ENCODE measurements at places on chromosomes 4 and X. TPM values are rescaled to one million over a fixed set of nuclear protein-coding genes. Genes with fewer than 3 reads are reported as not detected.

DNA sequence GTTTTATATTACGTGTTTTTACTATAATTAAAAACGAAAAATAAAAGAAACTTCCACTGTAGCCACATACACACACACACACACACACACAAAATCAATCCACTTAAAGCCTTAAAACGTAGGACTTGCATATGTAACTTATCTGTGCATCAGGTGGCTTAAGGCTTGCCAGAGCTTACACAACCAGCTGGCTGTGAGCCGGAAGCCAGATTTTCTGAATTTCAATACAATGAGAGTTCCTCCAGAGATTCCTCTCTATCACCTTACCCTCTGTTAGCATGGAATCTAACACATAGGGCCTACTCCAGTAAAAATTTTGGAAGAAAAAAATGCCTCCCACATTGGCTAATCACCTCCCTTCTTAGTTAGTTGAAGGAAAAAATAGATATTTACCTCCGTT, 27.9 kb upstream of the SLITRK4 start:
- peak; percentile 64 for DNase-seq
- no peaks in the 10 kb centered on the region for H3K27me3 ChIP-seq
- no peak overlapping the region for H3K27ac ChIP-seq
- no peak overlapping the region for H3K4me3 ChIP-seq

DNA sequence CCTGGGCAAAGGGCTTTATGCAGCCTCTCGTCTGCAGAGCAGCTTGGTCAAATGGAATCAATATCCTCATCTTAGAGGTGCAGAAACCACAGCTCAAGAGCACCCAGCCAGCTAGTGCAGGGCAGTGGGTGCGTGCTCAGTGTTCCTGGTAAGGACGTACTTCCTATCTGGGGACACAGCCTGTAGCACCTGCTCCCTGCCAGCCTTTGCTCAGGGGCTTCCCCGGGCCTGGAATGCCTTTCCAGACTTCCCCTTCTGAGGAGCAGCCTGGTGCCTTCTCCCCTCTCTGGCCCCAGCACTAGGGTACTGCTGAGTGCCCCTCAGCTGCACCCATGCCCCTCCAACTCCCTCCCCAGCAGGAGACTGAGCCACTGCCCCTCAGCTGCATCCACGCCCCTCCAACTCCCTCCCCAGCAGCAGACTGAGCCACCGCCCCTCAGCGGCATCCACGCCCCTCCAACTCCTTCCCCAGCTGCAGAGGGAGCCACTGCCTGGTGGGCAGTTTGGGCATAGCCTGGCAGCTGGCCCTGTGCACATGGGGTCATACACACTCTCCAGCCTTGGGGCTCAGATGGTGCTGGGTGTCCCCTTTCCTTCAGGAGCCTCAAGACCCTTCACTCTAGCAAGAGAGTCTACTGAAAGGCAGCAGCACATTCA, 42.2 kb upstream of the AFAP1 start:
- H3K36me3 ChIP-seq, result no peaks in the 10 kb centered on the region
- H3K4me3 ChIP-seq, result no peak overlapping the region
- peaks cover 10% of the 10 kb centered on the region for H3K4me1 ChIP-seq
- H3K27me3 ChIP-seq, result no peaks in the 10 kb centered on the region
- H3K27ac ChIP-seq, result no peak overlapping the region

IRS4 gene
- not detected for total RNA-seq

ASB12 gene
- 0.24 TPM for total RNA-seq

- H3K36me3 ChIP-seq, result no peaks in the 10 kb centered on the region
- H3K4me3 ChIP-seq, result no peak overlapping the region
- no peaks in the 10 kb centered on the region for H3K27me3 ChIP-seq
- peak; percentile 75 for DNase-seq
- H3K27ac ChIP-seq, result peak overlapping the region; percentile 31
Observed at GRCh38 chr4:64539234-64539849, 130.1 kb upstream of the TECRL start.

GRCh38 chrX:103630171-103630511, 1.4 kb downstream of the TCEAL1 start:
- DNase-seq, result no peak
- peaks cover 10% of the 10 kb centered on the region for H3K4me1 ChIP-seq
- no peaks in the 10 kb centered on the region for H3K36me3 ChIP-seq
- no peaks in the 10 kb centered on the region for H3K27me3 ChIP-seq
- H3K27ac ChIP-seq, result peak overlapping the region; percentile 89

DNA sequence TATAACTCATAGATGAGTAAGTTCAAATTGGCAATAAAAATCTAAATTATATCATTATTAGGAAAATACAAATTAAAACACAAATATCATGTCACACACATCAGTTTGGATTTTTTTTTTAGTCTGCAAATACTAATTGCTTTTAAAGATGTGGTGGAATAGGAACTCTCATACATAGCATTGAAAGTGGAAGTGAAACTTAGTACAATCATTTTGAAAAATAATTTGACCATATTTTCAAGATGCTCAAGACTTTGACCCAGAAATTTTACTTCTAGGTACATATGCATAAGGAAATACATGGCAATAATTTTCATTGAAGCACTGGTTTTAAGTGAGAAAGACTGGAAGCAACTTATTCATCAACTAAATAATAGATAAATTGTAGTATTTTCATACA, 147.5 kb upstream of the SMIM31 start:
- no peak overlapping the region for H3K4me3 ChIP-seq
- no peaks in the 10 kb centered on the region for H3K36me3 ChIP-seq
- no peaks in the 10 kb centered on the region for H3K4me1 ChIP-seq
- no peak for DNase-seq
- H3K27me3 ChIP-seq, result no peaks in the 10 kb centered on the region

DNA sequence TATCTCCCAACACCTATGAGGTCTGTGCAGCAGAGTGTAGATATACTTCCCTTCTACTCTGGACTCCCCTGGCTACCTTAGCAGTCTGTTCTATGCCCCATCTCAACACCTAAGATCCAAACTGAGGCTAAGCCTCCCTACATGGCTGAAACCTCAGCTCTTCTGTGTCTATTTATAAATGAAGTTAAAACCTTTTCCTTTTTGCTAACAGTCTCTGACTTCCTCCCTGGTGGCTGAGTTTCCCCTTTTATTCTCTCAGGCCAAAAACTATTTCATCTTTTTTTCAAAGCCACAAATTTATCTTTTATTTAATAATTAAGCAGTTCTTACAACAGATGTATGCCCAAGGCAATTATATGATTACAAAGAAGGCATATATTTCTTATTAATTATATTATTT, 111.8 kb upstream of the STIM2 start:
- no peak overlapping the region for H3K27ac ChIP-seq
- peaks cover 6% of the 10 kb centered on the region for H3K4me1 ChIP-seq
- H3K4me3 ChIP-seq, result no peak overlapping the region
- no peak for DNase-seq
- H3K27me3 ChIP-seq, result no peaks in the 10 kb centered on the region

CCKAR gene
- 0.89 TPM for total RNA-seq

DNA sequence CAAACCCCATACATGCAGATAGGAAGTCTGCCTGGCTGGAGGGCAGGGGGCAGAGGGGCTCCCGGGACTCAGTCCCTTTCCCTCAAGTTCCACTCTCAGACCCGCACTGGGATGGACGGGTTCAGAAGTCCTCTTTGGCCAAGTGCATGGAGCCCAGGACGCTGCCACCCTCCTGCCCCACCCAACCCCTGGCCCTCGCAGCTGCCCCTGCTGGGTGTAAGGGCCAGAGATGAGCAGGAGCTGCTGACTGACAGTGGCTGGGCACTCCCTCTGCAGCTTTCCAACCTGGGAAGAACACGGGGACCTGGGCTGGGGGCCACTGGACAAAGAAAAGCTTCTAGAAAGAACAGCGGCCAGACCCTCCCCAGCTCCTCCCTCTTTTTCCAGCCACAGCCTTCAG, 3.4 kb downstream of the L1CAM start:
- no peaks in the 10 kb centered on the region for H3K36me3 ChIP-seq
- H3K4me3 ChIP-seq, result no peak overlapping the region
- peaks cover 31% of the 10 kb centered on the region for H3K27me3 ChIP-seq
- no peaks in the 10 kb centered on the region for H3K4me1 ChIP-seq
- DNase-seq, result no peak

GRCh38 chr4:89113415-89113814, 2.1 kb downstream of the TIGD2 start:
- H3K4me1 ChIP-seq, result peaks cover 7% of the 10 kb centered on the region
- H3K36me3 ChIP-seq, result no peaks in the 10 kb centered on the region
- no peak overlapping the region for H3K4me3 ChIP-seq
- H3K27me3 ChIP-seq, result peaks cover 18% of the 10 kb centered on the region
- no peak for DNase-seq

- no peaks in the 10 kb centered on the region for H3K4me1 ChIP-seq
- no peak overlapping the region for H3K4me3 ChIP-seq
Observed at GRCh38 chrX:9205599-9206223, 171.8 kb upstream of the FAM9B start.

GRCh38 chr4:152591396-152591795, 55.5 kb upstream of the FBXW7 start:
- no peak overlapping the region for H3K27ac ChIP-seq
- peak; percentile 61 for DNase-seq
- H3K36me3 ChIP-seq, result no peaks in the 10 kb centered on the region
- H3K4me3 ChIP-seq, result no peak overlapping the region

PAGE1 gene
- total RNA-seq, result not detected

DNAAF6 gene
- not detected for total RNA-seq

- H3K36me3 ChIP-seq, result no peaks in the 10 kb centered on the region
- H3K27ac ChIP-seq, result no peak overlapping the region
- no peak overlapping the region for H3K4me3 ChIP-seq
Observed at GRCh38 chr4:106541253-106541652, 172.7 kb upstream of the GIMD1 start.

DNA sequence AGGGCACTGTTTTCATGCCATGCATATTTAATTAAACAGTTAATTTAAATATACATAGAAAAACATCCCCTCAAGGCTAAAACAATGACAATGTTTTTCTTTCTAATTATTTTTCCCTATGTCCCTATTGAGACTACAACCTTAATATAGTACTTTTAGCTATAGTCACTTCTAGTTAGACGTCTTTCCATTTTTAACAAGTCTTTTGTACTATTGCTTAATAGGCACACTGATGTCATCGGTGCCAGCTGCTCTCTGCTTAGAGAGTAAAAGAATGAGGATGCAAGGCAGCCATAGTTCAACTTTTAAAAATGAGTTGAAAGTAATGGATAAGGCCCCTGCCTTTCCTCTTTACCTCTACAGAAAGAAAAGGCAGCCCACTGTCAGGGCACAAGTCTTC, 191.1 kb downstream of the KCTD8 start:
- H3K27ac ChIP-seq, result no peak overlapping the region
- no peaks in the 10 kb centered on the region for H3K27me3 ChIP-seq
- no peak for DNase-seq
- no peaks in the 10 kb centered on the region for H3K36me3 ChIP-seq
- no peak overlapping the region for H3K4me3 ChIP-seq

ERAS gene
- total RNA-seq, result not detected

PNMA6A gene
- total RNA-seq, result 8.6 TPM

GRCh38 chrX:9561199-9561598, 96.3 kb downstream of the TBL1X start:
- DNase-seq, result no peak
- H3K4me1 ChIP-seq, result no peaks in the 10 kb centered on the region
- H3K36me3 ChIP-seq, result no peaks in the 10 kb centered on the region

GRCh38 chr4:153181700-153182099, 22.5 kb upstream of the TRIM2 start:
- H3K4me1 ChIP-seq, result no peaks in the 10 kb centered on the region
- no peak overlapping the region for H3K4me3 ChIP-seq
- no peak overlapping the region for H3K27ac ChIP-seq

DNA sequence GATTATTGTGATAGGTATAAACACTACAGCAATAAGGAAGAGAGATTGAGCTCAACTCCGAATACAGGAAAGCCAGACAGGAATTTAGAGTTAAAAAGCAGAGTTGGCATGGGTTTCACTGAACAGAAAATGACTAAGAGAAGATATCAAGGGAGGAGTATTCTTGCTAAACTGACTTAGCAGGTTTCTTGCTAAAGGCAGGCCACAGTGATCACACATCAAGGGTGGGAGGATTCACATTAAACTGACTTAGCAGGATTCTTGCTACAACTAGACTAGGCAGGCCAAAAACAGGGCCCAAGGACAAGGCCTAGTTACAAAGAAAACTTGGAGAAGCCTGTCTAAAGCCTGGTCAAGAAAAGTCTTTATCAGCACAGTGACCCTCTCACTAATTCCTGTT, 195.1 kb downstream of the MAGEB5 start:
- DNase-seq, result peak; percentile 0
- no peaks in the 10 kb centered on the region for H3K27me3 ChIP-seq
- no peak overlapping the region for H3K27ac ChIP-seq
- no peak overlapping the region for H3K4me3 ChIP-seq

GRCh38 chr4:78613522-78614321, 62.2 kb downstream of the ANXA3 start:
- H3K27ac ChIP-seq, result no peak overlapping the region
- H3K36me3 ChIP-seq, result no peaks in the 10 kb centered on the region
- H3K4me1 ChIP-seq, result no peaks in the 10 kb centered on the region
- no peak overlapping the region for H3K4me3 ChIP-seq
- H3K27me3 ChIP-seq, result no peaks in the 10 kb centered on the region
- no peak for DNase-seq

GRCh38 chr4:52107745-52108144, 56.6 kb downstream of the SPATA18 start:
- H3K36me3 ChIP-seq, result no peaks in the 10 kb centered on the region
- H3K27me3 ChIP-seq, result no peaks in the 10 kb centered on the region
- peaks cover 4% of the 10 kb centered on the region for H3K4me1 ChIP-seq

DNA sequence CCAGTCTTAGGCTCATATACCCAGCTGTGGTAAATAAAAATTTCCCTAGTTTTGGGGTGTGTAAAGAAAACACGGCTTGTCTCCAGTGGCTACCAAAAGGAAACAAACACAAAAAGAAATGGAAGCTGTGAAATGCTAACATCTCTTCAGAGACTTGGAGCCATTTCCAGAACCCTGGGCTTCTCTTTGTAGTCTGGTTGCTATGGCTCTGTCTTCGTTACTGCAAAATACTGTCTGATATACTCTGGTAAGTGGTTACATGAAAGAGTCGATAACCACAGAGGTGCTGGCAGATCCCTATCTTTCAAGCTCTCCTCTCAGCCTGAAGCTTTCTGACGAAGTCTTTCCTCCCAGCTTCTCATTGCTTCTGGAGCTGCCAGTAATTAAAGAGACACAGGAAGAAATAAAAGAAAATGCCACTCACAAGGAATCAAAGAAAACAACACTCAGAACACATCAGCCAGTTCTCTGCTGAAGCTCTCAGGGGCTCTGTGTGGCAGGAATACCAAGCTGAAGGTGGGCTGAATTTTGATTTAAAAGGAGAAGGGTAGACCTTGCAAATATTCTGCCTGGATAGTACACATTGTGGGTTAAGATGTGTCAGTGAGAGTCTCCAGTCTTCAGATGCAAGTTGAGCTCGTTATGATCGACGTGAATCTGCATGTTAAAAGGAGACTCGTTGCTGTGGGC, 107.6 kb upstream of the FAM9C start:
- DNase-seq, result no peak
- no peak overlapping the region for H3K27ac ChIP-seq
- no peaks in the 10 kb centered on the region for H3K4me1 ChIP-seq
- H3K4me3 ChIP-seq, result no peak overlapping the region
- no peaks in the 10 kb centered on the region for H3K36me3 ChIP-seq

DNA sequence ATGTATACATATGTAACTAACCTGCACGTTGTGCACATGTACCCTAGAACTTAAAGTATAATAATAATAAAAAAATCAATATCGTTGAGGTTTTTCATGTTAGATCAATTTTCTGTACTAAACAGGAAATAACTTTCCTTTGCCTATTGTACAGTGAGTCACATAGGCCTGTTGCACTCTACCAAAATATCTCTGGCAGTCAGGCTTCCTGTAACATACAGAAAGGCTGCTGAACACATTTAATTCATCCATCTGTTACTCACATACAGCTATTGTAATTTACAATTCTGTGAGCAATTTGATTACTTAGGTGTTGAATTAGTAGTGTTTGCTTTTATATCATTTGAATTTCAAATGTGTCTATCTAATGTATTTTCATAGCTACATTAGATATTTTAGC, 427.8 kb downstream of the TMA16 start:
- DNase-seq, result no peak
- H3K36me3 ChIP-seq, result no peaks in the 10 kb centered on the region
- no peak overlapping the region for H3K4me3 ChIP-seq

CCDC149 gene
- total RNA-seq, result 8.6 TPM

NCAPG gene
- total RNA-seq, result 25.1 TPM

All from cardiac muscle cell (in vitro differentiated cells and primary cell).